Naive B cell (primary cell): ENCODE measurements at places on chromosomes 1 and 21.

DNA sequence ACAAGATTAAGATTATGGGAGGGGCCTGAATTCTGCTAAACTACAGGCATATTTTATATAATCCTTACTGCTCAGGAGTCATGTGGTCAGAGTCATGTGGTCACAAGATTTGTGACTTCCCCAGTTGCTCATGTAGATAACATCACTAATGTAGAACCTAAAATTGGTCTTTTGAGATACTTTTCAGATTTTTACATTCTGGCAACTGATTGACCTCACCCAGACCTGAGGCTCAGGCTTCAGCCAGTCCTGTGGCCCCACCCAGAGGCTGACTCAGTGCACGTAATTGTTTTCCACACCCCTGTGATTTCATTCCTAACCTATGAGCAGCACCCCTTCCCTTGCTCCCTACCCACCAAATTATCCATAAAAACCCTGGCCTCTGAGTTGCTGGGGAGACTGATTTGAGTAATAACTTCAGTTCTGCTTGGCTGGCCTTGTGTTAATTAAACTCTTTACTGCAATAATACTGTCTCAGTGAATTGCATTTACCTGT is 41.7 kb upstream of the ZNF326 start:
- peaks cover 11% of the 10 kb centered on the region for H3K4me1 ChIP-seq
- peak; percentile 0 for DNase-seq
- H3K27me3 ChIP-seq: no peaks in the 10 kb centered on the region
- H3K27ac ChIP-seq: no peak overlapping the region
- H3K4me3 ChIP-seq: no peak overlapping the region
- no peaks in the 10 kb centered on the region for H3K36me3 ChIP-seq

GRCh38 chr21:44289381-44290010 is 3.8 kb downstream of the AIRE start:
- no peaks in the 10 kb centered on the region for H3K36me3 ChIP-seq
- no peak for DNase-seq
- H3K27me3 ChIP-seq: no peaks in the 10 kb centered on the region
- no peak overlapping the region for H3K4me3 ChIP-seq
- H3K4me1 ChIP-seq: peaks cover 19% of the 10 kb centered on the region

DNA sequence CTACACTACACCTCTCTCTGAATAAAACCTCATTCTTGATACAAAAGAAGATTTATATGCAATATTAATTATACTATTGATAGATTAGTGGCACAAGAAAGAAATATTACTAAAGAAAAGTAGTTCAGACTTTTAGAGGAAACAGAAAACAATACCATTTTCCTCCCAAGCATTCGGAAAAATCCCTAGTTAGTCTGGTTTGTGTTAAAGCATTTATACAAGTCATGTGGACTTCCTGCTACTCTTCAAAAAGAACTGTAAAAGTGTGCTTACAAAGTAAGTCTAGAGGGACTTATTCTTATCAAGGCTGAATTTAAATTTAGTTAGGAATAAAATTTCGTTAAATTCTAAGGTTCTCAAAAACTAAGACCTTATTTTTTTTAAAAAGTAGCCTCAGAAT is 129.1 kb downstream of the ATP1B1 start:
- peaks cover 9% of the 10 kb centered on the region for H3K36me3 ChIP-seq
- no peak overlapping the region for H3K4me3 ChIP-seq
- H3K27ac ChIP-seq: no peak overlapping the region
- no peak for DNase-seq
- no peaks in the 10 kb centered on the region for H3K27me3 ChIP-seq

GRCh38 chr1:169443923-169444322 is 16.6 kb upstream of the CCDC181 start:
- no peak for DNase-seq
- H3K36me3 ChIP-seq: no peaks in the 10 kb centered on the region
- H3K27ac ChIP-seq: no peak overlapping the region
- no peak overlapping the region for H3K4me3 ChIP-seq
- H3K27me3 ChIP-seq: peaks cover under 1% of the 10 kb centered on the region
- no peaks in the 10 kb centered on the region for H3K4me1 ChIP-seq

GRCh38 chr1:26900001-26900814 is at the start of gene GPATCH3:
GPATCH3 (minus strand) TSS chr1:26900467; CDS start chr1:26900442, 25 bp downstream.
- H3K27ac ChIP-seq: peak within 1 kb of the TSS; percentile 99
- peaks cover 29% of the 10 kb centered on the region for H3K4me1 ChIP-seq
- peaks cover 7% of the 10 kb centered on the region for H3K36me3 ChIP-seq
- no peaks in the 10 kb centered on the region for H3K27me3 ChIP-seq

DNA sequence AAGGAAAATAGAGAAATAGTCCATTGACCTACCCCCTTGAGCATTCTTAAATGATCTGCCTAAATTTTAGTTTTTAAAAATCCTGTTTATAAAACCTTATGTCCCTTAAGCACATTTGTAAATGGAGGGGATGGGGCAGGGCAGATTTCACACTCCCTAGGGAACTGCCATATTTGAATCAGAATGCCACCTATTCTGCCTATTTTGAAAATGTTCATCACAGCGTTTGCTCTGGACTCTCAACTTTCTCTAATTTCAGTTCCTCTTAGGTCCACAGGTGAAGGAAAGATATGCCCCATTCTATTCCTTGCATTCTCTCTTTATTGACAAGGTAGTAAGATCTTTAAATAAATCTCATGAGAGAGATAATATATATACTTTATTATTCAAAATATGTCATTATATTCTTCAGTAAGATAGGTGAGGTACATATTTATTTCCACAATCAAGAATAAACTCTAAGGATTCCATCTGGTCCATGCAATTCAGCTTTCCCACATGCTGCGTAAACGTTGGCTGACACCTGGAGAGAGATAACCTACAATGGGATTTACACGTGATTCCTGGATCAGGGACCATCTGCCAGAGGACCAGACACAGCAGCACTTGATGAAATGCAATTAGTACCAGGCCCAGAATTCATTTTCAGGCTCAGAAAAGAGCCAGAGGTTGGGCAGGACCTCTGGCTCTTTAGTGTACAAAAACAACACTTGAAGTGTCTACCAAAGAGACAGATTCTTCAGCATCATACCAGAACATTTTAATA is 1.2 kb upstream of the LPGAT1 start:
- H3K4me3 ChIP-seq: peak overlapping the region; percentile 90
- H3K4me1 ChIP-seq: peaks cover 39% of the 10 kb centered on the region
- peak overlapping the region; percentile 49 for H3K27ac ChIP-seq

DNA sequence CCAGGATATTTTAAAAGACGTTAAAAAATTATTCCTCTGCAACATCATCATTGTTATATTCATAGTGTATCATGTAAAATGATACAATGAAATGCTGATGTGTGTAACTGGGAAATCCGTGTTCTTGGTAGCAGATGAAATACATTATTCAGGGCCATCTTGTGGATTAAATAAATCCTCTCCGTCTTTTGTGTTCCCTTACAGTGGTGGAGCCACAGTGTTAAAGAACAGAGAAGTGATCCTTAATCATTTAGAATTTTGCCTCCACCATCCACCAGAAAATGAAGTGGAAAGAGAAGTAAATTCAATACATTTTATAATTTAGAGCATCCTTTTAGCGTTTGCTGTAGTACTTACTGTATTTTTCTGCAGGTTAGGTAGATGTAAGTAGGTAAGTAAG is 1.3 kb downstream of the DYRK3 start:
- H3K36me3 ChIP-seq: no peaks in the 10 kb centered on the region
- no peak overlapping the region for H3K27ac ChIP-seq

GRCh38 chr21:38712071-38712470 is 93.7 kb upstream of the ETS2 start:
- H3K36me3 ChIP-seq: no peaks in the 10 kb centered on the region
- peaks cover 4% of the 10 kb centered on the region for H3K27me3 ChIP-seq
- H3K4me3 ChIP-seq: no peak overlapping the region
- no peak overlapping the region for H3K27ac ChIP-seq
- H3K4me1 ChIP-seq: no peaks in the 10 kb centered on the region
- DNase-seq: no peak

DNA sequence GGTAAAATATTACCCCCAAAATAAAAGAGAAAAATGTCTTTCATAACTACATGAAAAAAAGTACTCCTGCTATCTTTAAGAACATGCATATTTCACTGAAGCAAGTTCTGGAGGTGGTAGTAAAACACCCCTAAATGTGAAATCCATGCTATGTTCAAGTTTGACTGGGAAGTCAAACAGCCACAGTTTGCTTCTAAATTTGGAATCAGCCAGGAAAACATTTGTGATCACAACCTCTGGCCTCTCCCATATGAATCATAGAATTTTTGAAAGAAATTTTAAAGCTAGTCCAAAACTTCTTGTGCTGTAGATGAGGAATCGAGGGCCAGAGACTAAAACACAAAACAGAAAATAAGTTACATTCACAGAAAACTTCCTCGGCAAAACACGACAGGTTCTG is 6.6 kb downstream of the SORT1 start:
- no peaks in the 10 kb centered on the region for H3K36me3 ChIP-seq
- H3K4me1 ChIP-seq: peaks cover 27% of the 10 kb centered on the region
- no peak overlapping the region for H3K27ac ChIP-seq
- peaks cover 68% of the 10 kb centered on the region for H3K27me3 ChIP-seq
- no peak for DNase-seq
- H3K4me3 ChIP-seq: no peak overlapping the region

- H3K4me1 ChIP-seq: no peaks in the 10 kb centered on the region
- H3K4me3 ChIP-seq: no peak overlapping the region
- H3K27me3 ChIP-seq: no peaks in the 10 kb centered on the region
- no peak for DNase-seq
- no peak overlapping the region for H3K27ac ChIP-seq
Observed at GRCh38 chr1:109011335-109011734, 30.6 kb downstream of the WDR47 start.

GRCh38 chr1:156213644-156213966 is 798 bp downstream of the PMF1 start:
- H3K27ac ChIP-seq: peak overlapping the region; percentile 99
- H3K36me3 ChIP-seq: peaks cover 2% of the 10 kb centered on the region
- H3K4me1 ChIP-seq: peaks cover 22% of the 10 kb centered on the region
- peak overlapping the region; percentile 100 for H3K4me3 ChIP-seq

- no peak overlapping the region for H3K4me3 ChIP-seq
- no peak overlapping the region for H3K27ac ChIP-seq
- no peak for DNase-seq
- H3K4me1 ChIP-seq: no peaks in the 10 kb centered on the region
- peaks cover 14% of the 10 kb centered on the region for H3K27me3 ChIP-seq
- H3K36me3 ChIP-seq: no peaks in the 10 kb centered on the region
Observed at GRCh38 chr1:15185617-15186016, 32.1 kb downstream of the TMEM51 start.

- H3K4me1 ChIP-seq: no peaks in the 10 kb centered on the region
- H3K27me3 ChIP-seq: peaks cover 28% of the 10 kb centered on the region
- peaks cover 4% of the 10 kb centered on the region for H3K36me3 ChIP-seq
- H3K4me3 ChIP-seq: no peak overlapping the region
Observed at GRCh38 chr1:38549191-38549590, 310.4 kb downstream of the RRAGC start.

DNA sequence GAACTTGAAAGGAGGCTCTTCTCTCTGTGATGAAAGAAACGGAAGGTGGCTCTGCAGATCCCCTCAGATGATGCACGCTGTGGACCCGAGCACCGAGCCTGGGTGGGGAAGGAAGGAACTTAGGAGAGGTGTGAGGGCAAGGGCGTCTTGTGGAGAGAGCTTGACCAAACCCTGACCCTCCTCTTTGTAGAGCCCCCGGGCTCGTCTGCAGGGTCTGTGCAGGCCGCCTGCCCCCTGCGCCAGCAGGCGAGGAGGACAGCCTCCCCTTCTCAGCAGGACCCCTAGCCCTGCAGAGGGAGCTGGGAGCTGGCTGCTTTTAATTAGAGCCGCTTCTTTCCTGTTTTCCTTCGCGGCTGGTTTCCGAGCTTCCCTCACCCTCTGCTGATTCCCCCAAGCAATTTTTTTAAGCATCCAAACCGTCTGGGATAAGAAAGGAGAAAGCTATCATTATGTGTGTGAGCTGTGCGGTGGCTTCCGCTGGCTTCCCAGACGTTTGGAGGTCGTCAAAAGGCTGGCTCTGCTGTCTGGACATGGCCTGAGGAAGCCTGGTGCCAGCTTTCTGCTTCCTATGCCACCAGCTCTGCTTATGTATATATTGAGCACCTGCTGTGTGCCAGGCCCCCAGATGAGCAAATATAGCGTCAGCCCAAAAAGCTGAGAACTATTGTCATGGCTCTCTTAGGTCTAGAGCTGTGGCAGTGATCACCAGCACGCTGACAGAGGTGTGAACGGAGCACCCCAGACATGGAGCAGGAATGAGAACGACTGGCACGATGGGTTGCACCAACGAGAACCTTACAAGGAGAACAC is 160.2 kb upstream of the IRF2BP2 start:
- H3K27me3 ChIP-seq: no peaks in the 10 kb centered on the region
- peaks cover 34% of the 10 kb centered on the region for H3K4me1 ChIP-seq
- no peak overlapping the region for H3K27ac ChIP-seq
- no peak overlapping the region for H3K4me3 ChIP-seq
- peaks cover 7% of the 10 kb centered on the region for H3K36me3 ChIP-seq

GRCh38 chr1:182875889-182876288 is 36.7 kb downstream of the DHX9 start:
- no peak overlapping the region for H3K4me3 ChIP-seq
- peaks cover 43% of the 10 kb centered on the region for H3K36me3 ChIP-seq
- no peaks in the 10 kb centered on the region for H3K27me3 ChIP-seq
- no peak for DNase-seq
- peaks cover 7% of the 10 kb centered on the region for H3K4me1 ChIP-seq

DNA sequence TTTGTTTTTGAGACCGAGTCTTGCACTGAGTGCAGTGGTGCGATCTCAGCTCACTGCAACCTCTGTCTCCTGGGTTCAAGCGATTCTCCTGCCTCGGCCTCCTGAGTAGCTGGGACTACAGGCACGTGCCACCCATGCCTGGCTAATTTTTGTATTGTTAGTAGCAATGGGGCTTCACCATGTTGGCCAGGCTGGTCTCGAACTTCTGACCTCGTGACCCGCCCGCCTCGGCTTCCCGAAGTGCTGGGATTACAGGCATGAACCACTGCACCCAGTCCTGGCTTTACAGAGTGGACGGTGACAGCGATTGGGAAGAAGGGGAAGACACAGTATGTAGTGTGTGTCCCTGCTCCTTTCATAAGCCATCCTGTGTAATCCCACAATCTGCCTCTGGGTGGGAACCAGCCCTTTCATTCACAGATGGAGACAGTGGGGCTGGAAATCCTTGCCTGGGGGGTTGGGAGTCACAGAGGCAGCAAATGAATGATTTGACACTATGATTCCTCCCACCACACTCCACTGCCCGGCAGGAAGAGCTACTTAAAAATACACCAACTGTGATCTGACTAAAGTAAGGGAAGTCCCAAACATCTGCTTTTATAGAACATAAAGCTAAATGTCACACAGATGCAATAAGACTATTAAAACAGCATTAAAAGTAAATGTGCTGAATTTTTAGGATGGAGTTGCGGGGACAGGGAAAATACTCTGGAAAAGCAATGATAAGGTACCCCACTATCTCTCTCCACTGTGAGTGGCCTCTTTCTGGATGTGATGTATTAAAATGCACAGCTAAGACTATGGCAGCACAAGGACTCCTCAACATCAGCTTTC is 4.5 kb downstream of the PARP1 start:
- peaks cover 90% of the 10 kb centered on the region for H3K4me1 ChIP-seq
- H3K27me3 ChIP-seq: no peaks in the 10 kb centered on the region
- H3K27ac ChIP-seq: no peak overlapping the region
- peak overlapping the region; percentile 89 for H3K4me3 ChIP-seq
- H3K36me3 ChIP-seq: peaks cover 22% of the 10 kb centered on the region

DNA sequence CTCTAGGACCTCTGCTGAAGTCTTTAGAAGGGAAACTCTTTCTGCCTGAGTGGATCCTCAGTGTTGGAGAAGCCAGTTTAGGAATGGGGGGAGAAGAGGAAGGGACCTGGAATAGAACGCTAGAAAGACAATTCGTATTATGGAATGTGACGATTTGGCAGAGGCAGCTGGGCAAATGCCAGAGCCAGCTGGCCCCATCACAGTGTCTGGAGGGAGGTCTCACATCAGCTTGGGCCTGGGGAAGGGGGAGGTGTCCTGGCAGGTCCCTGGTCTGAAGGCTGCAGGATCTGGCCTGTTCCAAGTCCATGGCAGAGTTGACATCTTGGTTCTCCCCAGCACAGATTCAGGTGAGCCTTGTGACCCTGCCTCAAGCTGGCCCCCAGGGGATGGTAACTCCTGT is 11.3 kb downstream of the TMCC2 start:
- DNase-seq: no peak
- H3K36me3 ChIP-seq: peaks cover 4% of the 10 kb centered on the region
- H3K4me1 ChIP-seq: peaks cover 4% of the 10 kb centered on the region
- no peak overlapping the region for H3K27ac ChIP-seq
